ENCODE measurements at places on chromosomes 12 and 14.
A peak's percentile ranks its signal among the peaks of the same experiment; 100 is the strongest.

DNA sequence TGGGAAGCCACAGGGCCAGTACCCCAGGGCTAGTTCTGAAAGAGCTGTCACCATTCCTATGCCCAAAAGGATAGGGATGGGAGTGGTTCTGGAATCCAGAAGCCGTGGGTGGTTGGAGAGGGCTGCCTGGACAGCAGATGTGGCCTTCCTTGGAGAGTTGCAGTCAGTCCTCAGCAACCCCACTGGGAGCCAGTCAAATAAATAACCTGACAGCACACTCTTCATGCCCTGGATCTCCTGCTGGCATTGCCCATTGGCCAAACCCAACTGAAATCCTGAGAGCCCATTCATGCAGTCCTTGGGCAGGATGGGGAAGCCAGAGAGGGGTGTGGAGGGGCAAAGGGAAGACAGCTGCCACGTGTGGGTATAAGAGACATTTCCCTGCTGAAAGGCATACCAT lies 128.2 kb downstream of the PTPN11 start:
- no peak for DNase-seq

GRCh38 chr12:120367233-120367923 lies 1.6 kb downstream of the MSI1 start:
- no peak for DNase-seq

- DNase-seq: no peak
Measured at GRCh38 chr12:62481843-62482540, 15.4 kb downstream of the MON2 start.

DNA sequence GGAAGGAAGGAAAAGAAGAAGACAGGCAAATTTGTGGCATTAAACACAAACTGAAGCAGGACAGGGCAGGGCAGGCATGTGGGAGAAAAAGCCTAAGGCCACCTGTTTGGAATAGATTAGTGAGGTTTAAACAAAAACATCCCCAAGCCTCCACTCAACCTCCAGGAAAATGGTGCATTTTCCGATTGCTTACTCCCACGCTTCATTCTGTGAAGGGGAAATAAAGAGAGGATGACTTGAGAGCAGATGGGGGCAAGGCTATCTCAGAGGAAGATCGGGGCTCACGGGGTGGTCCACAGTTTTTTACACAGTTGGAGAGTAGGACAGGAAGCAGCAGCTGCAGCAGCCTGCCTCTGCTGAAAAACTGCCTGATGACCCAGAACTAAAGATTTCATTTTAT lies 250.9 kb downstream of the DUSP6 start:
- no peak for DNase-seq

GRCh38 chr14:54058505-54058904 lies 101.9 kb upstream of the BMP4 start:
- no peak for DNase-seq

DNA sequence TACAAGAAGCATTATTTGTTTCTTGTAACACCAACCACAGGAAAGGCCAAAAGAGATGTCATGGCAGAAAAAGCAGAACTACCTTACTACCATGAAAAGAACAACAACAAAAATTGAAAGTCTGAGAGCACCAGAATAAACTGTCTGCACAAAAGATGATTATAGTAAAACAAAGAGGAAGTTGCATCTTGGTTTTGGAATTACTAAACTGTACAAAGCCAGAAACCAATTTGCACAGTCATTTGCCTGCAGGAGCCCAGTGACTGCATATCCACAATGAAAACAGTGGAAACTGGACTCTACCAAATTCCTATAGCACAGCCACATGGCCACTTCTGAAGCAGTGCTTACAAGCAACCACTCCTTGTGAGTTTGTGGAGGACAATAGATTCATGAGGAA lies 276.2 kb downstream of the SSPN start:
- DNase-seq: no peak

GRCh38 chr12:129483111-129483893 lies 420.5 kb downstream of the TMEM132D start:
- DNase-seq: no peak

DNA sequence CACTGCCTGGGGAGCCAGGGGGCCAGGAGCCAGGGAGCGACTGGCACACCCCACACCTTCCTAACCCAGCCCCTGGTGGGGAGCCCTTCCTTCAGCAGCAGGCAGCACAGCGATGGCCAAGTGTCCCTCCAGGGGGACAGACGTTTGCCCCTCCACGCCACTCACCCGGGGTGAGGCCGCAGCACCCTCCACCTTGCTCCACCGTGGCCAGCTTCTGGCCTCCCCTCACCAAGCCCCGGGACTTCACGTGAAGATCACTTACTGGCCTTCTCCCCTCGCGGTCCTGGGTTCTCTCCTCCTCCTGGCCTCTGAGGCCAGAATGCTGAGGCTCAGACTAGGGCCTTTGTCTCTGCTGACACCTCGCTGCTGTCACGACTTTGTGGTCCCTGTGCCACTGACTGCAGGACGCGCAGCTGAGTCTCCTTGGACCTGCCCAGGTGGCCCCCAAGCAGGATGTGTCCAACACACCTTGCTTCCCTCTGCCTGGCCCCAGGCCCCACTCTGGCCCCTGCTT lies 3.5 kb upstream of the ASPG start:
- no peak for DNase-seq

GRCh38 chr14:94099006-94099405 lies 11.5 kb upstream of the IFI27 start:
- no peak for DNase-seq

DNA sequence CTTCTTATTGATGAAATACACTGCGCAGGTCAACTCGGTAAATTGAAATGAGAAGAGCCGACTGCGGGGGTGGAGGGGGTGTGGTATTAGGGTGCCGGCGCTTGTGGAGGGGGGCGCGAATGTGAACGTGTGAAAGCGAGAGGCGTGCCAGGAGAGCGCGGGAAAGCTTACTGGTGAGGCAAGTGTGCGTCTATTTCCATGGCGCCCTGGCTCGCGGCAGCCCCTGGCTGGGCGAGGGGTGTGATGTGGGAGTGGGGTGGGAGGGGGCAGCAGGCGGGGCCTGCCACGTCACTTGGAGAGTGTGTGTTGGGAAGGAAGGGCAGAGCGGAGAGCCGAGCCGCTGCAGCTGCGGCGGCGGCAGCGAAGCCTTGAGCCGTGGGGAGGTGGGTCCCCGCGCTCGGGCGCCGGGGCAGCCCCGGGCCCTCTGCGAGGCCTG lies 88.8 kb downstream of the GALNT8 start:
- no peak for DNase-seq

- no peak for DNase-seq
Measured at GRCh38 chr12:58529114-58529665, 391.1 kb downstream of the LRIG3 start.

- DNase-seq: no peak
Measured at GRCh38 chr12:92921877-92922276, 7.2 kb downstream of the EEA1 start.

- DNase-seq: peak; percentile 43
Measured at GRCh38 chr12:79737875-79738718, 47.3 kb upstream of the PAWR start.

- DNase-seq: no peak
Measured at GRCh38 chr12:12278899-12279298, 12.1 kb upstream of the LRP6 start.

GRCh38 chr12:113478351-113479011 lies 6.8 kb upstream of the LHX5 start:
- DNase-seq: no peak

- no peak for DNase-seq
Measured at GRCh38 chr12:47397664-47398281, 308.1 kb downstream of the RPAP3 start.

GRCh38 chr14:79992407-79993198 lies 218.7 kb downstream of the DIO2 start:
- DNase-seq: no peak

DNA sequence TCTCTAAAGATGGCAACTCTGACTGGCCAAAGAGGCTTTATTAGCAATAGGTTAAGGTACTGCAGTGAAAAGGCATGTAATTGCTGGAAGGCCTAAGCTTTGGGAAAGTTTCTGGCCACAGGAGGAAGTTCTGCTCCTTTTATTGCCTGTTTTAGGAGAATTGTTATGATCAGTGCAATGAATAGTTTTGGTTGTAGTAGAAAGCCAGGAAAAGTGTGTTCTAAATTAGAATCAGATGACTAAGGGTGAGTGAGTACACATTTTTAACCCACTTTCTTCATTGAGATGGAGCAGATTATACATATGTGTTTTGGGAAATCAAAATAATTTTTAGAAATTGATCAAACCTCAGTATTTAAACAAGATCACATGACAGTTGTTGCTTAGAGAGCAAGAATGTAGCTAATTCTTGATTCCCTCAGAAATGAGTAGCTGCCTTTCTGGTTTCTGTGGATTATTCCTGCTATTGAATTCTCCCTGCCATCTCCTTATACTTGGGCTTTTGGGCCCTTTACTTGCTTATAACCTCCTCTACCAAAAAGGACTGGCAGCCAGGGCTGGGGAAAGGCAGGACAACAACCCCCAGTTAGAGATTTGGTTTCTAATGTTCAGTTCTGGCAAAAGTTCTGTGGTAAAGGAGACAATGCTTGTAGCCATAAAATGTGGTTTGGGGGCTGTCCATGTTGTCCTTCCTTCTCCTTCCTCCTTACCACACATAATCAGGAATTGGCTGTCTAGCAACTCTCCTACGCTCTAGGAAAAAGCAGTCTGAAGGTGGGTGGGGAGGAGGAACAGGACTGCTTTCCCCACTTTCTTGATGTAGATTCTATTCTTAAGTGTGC lies 217.1 kb downstream of the SLC38A4 start:
- no peak for DNase-seq

- DNase-seq: no peak
Measured at GRCh38 chr12:6029401-6029800, 84.3 kb upstream of the ANO2 start.

- no peak for DNase-seq
Measured at GRCh38 chr14:59961518-59962062, 41.6 kb downstream of the LRRC9 start.

DNA sequence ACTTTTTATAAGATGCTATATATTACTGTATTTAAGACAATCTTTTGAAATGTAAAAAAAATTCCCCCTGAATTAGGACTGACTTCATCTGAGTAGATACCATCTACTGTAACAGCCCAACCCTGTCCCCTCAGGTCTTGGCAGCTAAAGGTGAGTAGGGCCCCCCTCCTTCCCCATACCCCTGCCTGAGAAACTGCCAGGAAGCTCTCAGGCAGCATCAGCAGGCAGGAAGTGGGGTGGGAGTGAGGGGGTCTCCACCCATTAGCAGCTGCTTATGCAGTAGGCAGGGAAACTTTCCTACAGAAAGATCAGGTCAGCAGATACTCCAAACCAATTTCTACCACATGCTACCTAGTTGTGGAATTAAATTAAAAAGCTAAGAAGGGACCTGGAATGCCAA lies 62.5 kb downstream of the PAX9 start:
- DNase-seq: no peak

DNA sequence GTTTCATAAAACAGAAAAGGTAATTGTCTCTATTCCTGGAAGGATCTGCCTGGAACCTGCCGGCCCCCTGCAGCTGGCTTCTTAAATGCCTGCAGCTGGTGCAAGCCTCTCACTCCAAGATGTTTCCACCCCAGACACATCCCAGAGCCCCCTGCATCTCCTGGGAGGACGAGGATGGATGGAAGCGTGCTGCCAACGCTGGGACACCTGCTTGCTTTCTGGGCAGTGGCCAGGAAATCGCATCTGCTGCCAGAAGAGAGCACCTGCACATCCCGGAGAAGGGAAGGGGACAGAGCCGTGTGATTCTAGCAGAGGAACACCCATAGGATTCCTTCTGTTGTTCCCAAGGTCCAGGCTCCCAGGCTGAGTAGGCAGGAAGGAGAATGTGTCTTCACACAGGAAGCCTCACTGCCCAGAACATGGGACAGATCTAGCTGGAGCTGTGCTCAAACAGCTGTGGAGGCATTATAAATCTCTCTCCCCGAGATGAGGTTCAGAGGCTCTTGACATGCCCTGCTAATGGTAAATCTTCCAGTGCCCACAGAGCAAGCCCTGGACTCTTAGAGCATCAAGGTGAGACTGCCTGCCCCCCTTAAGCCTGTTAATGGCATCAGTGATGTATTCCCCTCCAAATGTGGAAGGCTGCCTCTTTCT lies 138.8 kb upstream of the MAP1LC3B2 start:
- no peak for DNase-seq

- DNase-seq: no peak
Measured at GRCh38 chr12:44174053-44174452, 338.2 kb downstream of the TMEM117 start.

DNA sequence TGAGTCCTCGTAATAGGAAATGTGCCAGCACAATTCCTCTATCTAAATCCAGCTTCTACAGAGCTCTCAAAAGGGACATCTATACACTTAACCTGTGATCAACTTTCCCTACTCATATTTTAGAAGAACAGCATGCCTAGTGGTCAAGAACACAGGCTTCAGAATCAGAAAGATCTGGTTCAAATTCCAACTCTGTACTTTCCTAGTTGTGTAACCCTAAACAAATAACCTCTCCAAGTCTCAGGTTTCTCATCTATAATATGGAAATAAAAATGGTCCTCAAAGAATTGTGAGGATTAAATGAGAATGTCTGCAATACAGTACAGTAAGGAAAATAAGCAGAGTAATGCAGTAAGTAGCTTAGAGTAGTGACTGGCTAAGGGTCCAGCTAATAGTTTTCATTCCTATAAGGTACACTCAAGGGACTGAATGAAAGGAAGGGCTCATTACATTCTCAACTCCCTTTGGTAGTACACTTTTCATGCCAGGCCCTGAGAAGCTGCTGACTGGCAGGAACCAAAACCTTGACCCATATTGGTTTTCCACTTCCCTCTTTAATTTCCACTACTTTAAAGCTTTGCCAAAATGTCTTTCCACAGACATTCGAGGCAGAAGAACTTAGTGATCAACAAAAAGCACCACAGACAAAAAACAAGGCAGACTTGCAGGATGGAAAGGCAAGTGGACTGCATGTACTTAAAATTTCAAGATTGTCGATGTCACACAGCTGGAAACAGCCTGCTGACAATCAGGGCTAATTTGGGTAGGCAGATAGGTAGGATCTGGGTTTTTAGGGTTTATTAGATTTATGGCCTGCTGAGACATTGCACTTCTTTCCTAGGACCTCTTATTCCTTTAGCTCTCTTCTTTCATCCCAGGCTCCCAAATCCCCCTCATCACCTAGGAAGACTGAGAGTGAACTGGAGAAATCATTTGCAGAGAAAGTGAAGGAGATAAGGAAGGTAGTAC lies 4.3 kb downstream of the CCDC196 start:
- no peak for DNase-seq

DNA sequence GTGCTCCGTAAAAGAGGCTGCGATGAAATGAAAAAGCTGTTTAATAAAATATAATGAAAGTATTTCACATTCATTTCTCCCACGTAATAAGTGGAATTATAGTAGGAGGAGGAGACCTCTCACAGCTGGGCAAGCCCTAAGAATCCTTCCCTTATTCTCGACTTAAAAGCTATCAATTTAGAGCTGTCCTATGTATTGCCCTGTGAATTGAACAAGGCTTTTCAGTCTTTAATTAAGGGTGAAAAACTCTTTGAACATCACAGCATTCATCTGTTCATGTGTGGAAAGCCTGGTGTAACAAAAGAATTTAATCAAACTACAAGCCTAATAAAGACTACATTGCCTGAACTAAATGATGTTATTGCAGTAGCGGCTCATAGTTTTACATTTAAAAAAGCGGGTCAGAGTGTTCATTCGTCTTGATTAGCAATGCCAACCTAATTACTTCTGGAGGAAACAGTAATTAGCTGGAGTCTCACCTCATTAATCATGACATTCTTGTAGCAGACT lies 142.0 kb downstream of the ETNK1 start:
- DNase-seq: no peak

- no peak for DNase-seq
Measured at GRCh38 chr12:95096852-95097251, 23.4 kb upstream of the NR2C1 start.

All from left colon (tissue), 2 donors.